Activated CD8-positive, alpha-beta memory T cell treated with anti-CD3 and anti-CD28 coated beads for 24 hours (primary cell): ENCODE measurements at places on chromosomes 4 and X.
A peak's percentile ranks its signal among the peaks of the same experiment; 100 is the strongest.

GRCh38 chr4:24928708-24929107 lies 15.9 kb upstream of the CCDC149 start:
- no peak for DNase-seq

GRCh38 chr4:89539374-89539773 lies 231.8 kb upstream of the GPRIN3 start:
- no peak for DNase-seq

DNA sequence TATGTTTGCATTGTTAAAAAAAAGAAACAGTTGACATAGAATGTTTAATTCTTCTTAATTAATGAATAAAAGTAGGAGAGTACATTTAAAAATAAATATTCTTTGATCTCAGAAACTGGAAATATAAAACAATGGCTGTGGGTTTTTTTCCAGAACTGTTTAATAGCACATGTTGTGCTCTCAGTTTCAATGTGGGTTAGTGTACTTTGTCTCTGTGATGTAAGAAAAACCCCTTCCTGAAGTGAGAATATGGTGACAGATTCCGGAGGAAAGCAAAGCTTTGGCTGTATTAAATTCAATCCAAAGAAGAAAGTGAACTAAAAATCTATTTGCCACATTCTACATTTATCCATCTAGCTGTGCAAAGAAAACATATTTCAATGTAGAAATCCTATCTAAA lies 261.9 kb upstream of the ADGRL3 start:
- no peak for DNase-seq

- DNase-seq: no peak
These were observed 75.2 kb downstream of the PAQR3 start for GRCh38 chr4:78863991-78864390.

- peak; percentile 56 for DNase-seq
These were observed 27.2 kb downstream of the HTR2C start for GRCh38 chrX:114611018-114611619.

- DNase-seq: no peak
These were observed 6.6 kb downstream of the ERVMER34-1 start for GRCh38 chr4:52744588-52744987.

- DNase-seq: no peak
These were observed 72.7 kb downstream of the KDM6A start for GRCh38 chrX:44945736-44946135.

- DNase-seq: no peak
These were observed 32.7 kb downstream of the RUFY3 start for GRCh38 chr4:70754470-70754869.

- DNase-seq: no peak
These were observed 672.2 kb downstream of the KCTD8 start for GRCh38 chr4:43776371-43776770.

GRCh38 chrX:97482666-97483300 lies 599.1 kb downstream of the RPA4 start:
- DNase-seq: no peak

GRCh38 chrX:9280831-9281230 lies 184.0 kb upstream of the TBL1X start:
- DNase-seq: no peak

DNA sequence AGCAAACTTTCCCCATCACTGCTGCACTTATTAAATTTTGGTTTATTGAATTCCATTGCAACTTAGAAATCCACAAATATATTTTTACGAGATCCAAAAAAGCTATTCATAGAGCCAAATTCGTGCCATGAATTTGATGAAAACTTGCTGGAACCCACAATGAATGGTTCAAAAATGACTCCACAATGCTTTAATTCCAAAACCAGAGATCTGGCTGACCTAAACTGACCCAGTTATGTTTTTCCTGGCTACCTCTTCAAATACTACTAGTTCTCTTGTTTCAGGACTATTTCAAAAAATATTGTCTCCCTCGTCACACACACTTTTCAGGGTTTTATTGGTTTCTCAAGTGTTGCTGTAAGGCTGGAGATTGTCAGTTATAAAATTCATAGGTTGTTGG lies 474.8 kb downstream of the PDGFC start:
- DNase-seq: no peak

- DNase-seq: no peak
These were observed 30.7 kb downstream of the SEPTIN11 start for GRCh38 chr4:76980261-76980660.
